Activated T-helper 17 cell treated with anti-CD3 and anti-CD28 coated beads, Interleukin-2, amount 50 U/mL, for 72 hours (primary cell): ENCODE measurements at places on chromosomes 3 and 15.

DNA sequence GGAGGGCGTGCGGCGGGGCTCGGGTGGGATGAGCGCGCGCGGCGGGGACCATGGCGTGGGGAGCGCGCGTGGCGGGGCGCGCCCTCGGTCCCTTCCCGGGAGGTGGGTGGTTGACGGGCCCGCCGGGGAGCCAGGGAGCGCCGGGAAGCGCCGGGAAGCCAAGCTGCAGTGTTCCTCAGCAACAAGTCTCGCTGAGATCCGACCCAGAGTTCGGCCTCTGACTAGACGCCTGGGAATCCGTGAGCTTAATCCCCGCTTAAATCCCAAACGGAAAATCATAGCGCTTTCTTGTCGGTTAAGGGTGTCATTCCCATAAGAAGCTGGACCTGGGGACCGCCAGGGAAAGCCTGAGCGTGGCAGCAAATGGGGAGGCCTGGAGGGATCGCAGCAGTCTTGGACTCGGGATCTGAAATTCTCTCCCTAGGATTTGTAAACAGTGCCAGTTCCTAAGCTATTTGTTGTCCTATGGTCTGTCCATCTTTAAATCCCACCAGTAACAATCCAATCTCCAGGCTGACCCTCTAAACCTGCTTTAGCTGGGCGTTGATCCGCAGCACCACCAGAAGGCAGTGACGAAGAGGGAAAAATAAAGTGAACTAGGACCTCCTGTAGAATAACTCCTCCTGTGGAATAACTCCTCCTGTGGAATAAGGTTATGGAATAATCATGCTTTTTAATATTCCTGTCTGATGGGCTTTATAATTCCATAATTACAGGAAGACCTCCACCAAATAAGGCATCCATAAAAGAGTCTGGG, 570 bp upstream of the NEDD4 start:
- no peak for ATAC-seq

DNA sequence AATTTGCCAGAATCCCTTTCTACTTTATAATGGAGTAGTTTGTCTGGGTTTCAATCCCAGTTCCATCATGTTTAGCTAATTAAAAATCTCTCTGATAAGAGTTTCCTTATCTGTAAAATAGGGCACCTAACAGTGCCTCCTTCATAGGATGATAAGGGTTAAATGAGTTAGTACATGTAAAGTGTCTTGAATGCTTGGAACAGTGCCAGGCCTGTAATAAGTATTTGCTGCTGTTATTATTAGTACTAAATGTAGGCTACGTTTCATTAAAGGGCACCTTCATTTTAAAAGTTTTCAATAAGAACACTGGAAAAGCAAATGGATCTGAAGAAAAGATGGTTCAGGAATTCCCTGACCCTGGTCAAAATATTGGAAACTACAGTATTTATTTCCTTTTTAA, 11.8 kb upstream of the SLC2A2 start:
- no peak for ATAC-seq

DNA sequence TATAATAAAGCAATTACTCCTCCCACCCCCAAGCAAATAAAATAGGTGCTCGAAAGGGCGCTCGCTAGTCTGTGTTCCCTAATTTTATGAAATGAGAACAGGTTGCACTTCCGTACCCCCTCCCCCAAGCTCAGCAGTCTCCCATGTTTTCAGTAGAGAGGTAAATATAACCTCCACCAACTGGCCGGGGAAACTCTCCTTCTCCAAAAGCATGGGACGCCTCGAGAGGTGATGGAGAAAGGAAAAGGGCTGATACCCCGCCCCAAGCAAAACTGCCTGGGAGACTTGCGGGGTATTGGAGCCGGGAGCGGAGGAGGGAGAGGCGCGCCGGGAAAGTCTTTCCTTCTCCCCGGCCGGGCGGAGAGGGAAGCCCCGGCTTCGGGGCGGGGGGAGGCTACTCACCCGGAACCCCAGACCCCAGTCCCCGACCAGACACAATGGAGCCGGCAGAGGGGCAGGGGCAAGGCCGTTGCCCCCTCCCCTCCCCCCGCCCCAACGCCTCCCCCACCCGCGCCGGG, 605 bp downstream of the DCUN1D1 start:
- peak; percentile 23 for ATAC-seq

GRCh38 chr3:42067326-42067725, 23.8 kb upstream of the TRAK1 start:
- no peak for ATAC-seq

GRCh38 chr3:103184772-103185171, 750.0 kb downstream of the ZPLD1 start:
- no peak for ATAC-seq

DNA sequence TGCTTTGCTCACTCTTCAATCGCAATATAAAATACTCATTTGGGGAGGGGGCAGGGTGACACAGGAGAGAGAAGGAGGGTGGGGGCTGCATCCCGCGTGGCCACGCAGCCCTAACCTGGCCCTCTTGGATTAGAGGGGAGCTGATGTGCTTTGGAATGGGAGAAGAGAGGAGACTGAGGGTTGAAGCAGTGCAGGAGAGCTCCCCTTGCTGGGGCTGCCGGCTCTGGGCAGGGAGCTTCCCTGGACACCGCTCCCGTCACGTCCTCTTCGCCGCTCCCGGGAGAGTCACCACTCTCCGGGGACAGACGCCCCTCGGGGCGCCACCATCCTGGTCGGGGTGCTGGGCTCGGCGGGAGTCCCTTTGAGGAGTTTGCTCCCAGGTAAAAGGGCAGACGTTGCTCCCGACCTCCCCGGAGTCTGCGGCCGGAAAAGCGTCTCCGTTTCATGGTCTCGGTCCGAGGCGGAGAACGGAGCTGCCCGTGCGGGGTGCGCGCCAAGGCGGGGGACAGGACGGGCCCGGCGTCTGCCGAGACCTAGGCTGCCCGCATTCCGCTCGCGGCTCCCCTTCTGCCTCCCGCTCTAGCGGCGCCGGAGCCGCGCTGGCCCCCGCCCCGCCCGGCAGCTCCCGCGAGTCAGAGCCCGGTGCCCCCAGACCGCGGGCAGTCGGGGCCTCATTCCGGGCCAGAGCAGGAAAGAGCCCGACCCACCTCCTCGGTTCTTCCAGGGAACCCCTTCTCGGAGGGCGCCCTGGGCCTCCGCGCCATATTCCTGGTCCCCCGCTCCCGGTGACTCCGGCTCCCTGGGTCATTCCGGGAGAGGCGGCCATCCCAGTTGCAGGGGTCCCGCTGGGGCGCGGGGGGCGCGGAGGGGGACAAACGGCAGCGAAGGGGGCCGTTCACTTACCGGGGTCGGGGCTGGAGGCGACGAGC, 603 bp downstream of the SLC7A14 start:
- ATAC-seq = no peak

DNA sequence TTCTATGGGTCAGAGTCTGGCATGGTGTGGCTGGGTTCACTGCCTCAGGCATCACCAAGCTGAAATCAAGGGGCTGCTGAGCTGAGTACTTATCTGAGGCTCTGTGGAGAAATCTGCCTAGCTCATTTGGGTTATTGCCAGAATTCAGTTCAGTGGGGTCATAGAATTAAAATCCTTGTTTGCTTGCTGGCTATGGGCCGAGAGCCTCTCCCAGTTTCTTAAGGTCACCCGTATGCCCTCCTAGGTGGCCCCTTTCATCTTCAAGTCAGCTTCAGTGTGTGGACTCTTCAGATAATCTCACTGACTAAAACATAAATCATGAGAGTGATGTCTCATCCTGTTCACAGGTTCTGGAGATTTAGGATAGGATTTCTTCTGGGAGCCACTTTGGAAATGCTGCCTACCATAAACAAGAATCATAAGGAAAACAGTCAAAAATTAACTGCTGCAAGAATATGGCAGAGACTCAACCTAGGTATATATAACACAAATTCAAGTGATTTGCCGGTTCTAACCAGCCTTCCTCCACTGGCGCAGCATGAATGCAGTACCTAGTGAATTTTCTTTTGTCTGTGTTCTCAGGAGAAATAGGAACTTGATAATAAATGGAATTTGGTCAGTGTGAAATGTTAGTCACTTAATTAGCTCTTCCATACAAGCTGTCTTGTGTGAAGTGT, 5.3 kb downstream of the CP start:
- no peak for ATAC-seq
